ENCODE measurements at places on chromosomes 4 and X. TPM values are rescaled to one million over a fixed set of nuclear protein-coding genes. Genes with fewer than 3 reads are reported as not detected.

Gene MAOB
- 0.06 TPM for total RNA-seq

Gene CC2D2A
- total RNA-seq = 10.4 TPM

Gene QRFPR
- 0.77 TPM for total RNA-seq

Gene DCAF8L2
- total RNA-seq = 0.80 TPM

Gene GRPR
- total RNA-seq = not detected

Gene NPY2R
- total RNA-seq = not detected

Gene PPBP
- not detected for total RNA-seq

Gene SMIM31
- total RNA-seq = not detected

Gene TACR3
- total RNA-seq = not detected

Gene GAGE12E
- not detected for total RNA-seq

Gene TLR2
- not detected for total RNA-seq

Gene SPANXA2
- 25.7 TPM for total RNA-seq

Gene NAT8L
- total RNA-seq = 2.8 TPM

Gene EMCN
- total RNA-seq = not detected

Gene PDCL2
- not detected for total RNA-seq

Gene DACH2
- not detected for total RNA-seq

Gene PCDH7
- total RNA-seq = 0.45 TPM

Gene ALAS2
- total RNA-seq = not detected

Gene IBSP
- total RNA-seq = not detected

Gene CXCL11
- 9.8 TPM for total RNA-seq

Gene FGFRL1
- total RNA-seq = 40.6 TPM

Gene MAGEA1
- 3.3 TPM for total RNA-seq

Gene CFAP47
- total RNA-seq = 0.06 TPM

Gene AMBN
- 0.06 TPM for total RNA-seq

Gene CCDC160
- not detected for total RNA-seq

Gene FGF2
- 4.2 TPM for total RNA-seq

Gene GPR50
- total RNA-seq = not detected

Gene PCDH19
- total RNA-seq = 0.06 TPM

Gene WDFY3
- total RNA-seq = 6.3 TPM

Gene SMR3A
- not detected for total RNA-seq

Gene AREG
- not detected for total RNA-seq

Gene USP11
- 41.3 TPM for total RNA-seq

Gene SFRP2
- total RNA-seq = not detected

Gene HSFX4
- not detected for total RNA-seq

Gene QDPR
- 30.5 TPM for total RNA-seq

Gene MAP7D3
- total RNA-seq = 17.7 TPM

Gene TCEAL9
- 93.6 TPM for total RNA-seq

Measured in Daoy (cell line).